ENCODE measurements at places on chromosomes 16 and 17. TPM values are rescaled to one million over a fixed set of nuclear protein-coding genes. Genes with fewer than 3 reads are reported as not detected.

Gene FOXJ1
- not detected for total RNA-seq

Gene MMP15
- total RNA-seq: 4.3 TPM

Gene PERCC1
- not detected for total RNA-seq

Gene KRT40
- not detected for total RNA-seq

Gene NECAB2
- 0.30 TPM for total RNA-seq

Gene SLC38A7
- 43.7 TPM for total RNA-seq

Gene STX4
- total RNA-seq: 25.5 TPM

Measured in smooth muscle cell of the pulmonary artery (primary cell).